ENCODE measurements at places on chromosomes 1 and 21.

GRCh38 chr21:30117631-30118030, 49.0 kb downstream of the CLDN17 start:
- no peak for DNase-seq

GRCh38 chr1:232635778-232636356, 5.9 kb upstream of the SIPA1L2 start:
- DNase-seq: no peak

DNA sequence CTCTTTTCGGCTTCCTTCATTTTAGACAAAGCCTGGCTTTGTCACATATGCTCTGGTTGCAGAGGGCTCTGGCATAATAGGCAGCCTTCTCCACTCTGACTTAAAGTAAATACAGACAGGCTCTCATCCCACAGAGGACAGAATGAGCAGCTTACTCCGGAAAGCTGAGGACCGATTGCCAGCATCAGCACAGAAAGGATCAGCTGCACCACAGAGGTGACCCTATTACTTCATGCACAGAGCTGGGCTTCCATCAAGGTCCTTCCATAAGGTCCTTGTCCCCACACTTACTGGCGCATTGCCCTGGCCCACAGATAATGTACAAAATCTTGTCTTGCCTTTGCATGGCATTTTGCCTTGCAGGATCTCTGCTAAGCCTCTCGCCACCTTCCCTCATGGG, 67.6 kb downstream of the SEC16B start:
- no peak for DNase-seq

- DNase-seq: no peak
These were observed 92.0 kb downstream of the ACTL8 start for GRCh38 chr1:17847111-17847510.

GRCh38 chr1:183061194-183061593, 38.0 kb downstream of the LAMC1 start:
- no peak for DNase-seq

DNA sequence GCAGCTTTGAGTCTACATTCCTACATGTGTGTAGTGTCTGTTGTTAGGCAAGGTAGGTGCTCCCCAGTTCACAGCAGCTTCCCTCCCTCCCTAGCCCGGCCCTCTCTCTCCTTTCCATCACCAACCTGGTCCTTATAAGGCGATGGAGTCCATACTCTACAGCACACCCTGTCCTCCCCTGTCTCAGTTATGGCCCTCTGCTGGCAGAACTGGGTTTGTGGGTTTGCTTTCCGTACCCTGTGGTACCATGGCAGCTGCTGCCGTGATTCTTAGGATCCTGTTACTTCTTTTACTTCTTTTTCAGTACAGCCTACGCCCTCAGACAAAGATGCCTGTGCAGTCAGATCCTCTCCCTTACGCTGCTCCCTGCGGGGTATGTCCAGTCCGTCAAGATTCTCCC, 31.7 kb downstream of the AK5 start:
- DNase-seq: peak; percentile 14

DNA sequence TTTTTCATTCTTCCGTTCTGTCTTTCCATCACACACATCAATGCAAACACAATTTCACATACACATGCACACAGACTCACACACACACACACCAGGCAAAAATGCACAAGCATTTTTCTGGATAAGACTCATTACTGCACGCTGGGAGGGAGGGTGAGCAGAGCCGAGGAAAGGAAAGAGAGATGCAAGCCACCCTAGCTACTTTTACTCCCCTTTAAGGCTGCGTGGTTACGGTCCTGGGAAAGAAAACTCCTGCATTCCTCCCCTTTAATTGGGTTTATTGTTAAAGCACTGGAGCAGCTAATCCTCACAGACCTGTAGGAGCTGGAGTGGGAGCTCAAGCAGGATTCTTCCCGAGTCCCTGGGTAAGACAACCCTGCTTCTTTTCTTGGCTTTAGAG, at the start of gene CAMK1G:
TSS of gene CAMK1G (plus strand) at position 307 of the 400 bp plus-strand sequence. CDS start 11,270 bp downstream, outside the sequence.
- no peak for DNase-seq

GRCh38 chr1:39652554-39652953, 13.1 kb upstream of the HEYL start:
- no peak for DNase-seq

GRCh38 chr1:170530972-170531757, 801 bp upstream of the GORAB start:
- no peak for DNase-seq

GRCh38 chr21:41885341-41886024, 6.3 kb upstream of the PRDM15 start:
- no peak for DNase-seq

- no peak for DNase-seq
These were observed 10.6 kb downstream of the CELSR2 start for GRCh38 chr1:109259674-109260557.

GRCh38 chr1:25573591-25573930, 30.2 kb downstream of the LDLRAP1 start:
- no peak for DNase-seq

- no peak for DNase-seq
These were observed 31.6 kb upstream of the PDE9A start for GRCh38 chr21:42621819-42622177.

- DNase-seq: no peak
These were observed 39.8 kb downstream of the RAB3B start for GRCh38 chr1:51950701-51951100.

DNA sequence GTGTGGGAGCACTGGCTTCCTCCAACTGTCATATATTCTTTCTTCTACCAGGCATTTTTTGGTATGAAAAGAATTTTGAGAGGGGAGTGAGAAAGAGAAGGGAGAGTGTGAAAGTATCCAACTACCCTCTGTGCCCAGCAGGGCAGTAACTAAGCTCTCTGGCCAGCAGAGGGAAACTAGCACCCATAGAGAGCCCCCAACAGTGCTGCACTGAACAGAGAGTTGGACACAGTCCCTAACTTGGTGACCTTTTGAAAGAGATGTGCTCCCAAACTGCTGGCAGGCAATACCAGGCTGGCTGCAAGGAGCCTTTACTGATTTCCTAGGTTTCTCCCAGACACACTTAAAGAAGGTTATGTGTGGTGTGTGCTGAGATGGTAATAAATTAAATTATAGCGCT, 118.8 kb upstream of the PBX1 start:
- no peak for DNase-seq

DNA sequence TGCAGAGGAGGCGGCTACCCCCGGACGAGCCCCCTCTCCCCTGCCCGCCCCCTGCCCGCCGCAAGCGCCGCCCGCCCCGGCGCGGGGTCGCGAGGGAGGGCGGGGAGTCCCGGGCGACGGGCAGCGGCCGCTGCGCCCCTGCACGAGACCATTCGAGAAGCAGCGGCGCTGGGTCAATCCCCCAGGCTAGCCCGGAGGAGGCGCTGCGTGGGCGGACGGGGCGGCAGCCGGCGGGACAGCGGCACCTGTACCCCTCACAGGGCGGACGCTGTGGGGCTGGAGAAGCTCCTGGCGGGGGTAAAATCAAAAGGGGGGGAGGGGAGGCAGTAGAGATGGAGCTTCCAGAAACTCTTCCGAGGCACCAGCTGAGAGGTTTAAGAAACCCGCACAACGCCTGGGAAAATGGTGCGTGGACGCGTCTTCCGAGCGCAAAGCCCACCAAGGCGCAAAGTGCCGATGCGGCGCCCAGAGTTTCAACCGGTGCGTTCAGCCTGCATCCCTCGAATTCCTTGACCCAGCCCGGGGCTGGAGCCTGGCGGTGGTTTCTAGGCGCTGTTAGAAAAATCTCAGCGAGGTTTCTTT, at the start of gene PLPPR5:
TSS of gene PLPPR5 (minus strand) at position 1 of the 582 bp plus-strand sequence. CDS start 190 bp downstream, outside the sequence.
- no peak for DNase-seq

DNA sequence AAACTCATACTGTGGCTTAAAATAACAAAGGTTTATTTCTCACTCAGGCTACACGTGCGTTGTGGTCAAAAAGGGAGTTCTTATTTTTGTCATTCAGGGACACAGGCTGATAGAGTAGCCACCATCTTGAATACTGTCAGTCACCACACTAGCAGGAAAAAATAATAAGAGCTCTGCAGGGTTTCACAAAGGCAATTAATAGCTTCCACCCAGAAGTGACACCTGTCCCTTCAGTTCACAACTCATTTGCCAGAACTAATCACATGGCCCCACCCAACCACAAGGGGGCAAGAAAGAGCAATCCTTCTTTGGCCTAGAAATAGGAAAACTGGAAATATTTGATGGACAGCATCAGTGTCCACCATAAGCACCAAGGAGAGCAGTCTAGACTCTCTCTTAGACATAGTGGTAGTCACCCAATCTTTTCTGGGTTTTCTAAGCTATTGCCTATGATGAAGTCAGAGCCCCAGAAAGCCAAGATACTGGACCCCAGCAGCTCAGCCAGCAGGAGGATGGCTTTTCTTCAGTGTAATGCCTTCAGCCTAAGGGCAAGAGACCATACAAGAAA, 8.2 kb downstream of the HAPLN2 start:
- peak; percentile 5 for DNase-seq

DNA sequence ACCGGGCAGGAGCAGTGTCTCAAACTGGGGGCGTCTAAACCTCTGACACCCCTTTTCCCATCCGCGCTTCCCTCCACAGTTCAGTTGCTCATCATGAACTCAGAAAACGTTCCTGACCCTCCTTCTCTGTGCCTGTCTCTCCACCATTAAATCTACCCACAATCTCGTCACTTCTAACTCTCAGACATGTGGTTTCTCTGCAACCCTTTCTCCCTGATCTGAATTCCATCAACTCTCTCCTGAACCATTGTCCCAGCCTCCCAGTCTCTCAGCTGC, 3.8 kb downstream of the TTC34 start:
- no peak for DNase-seq

DNA sequence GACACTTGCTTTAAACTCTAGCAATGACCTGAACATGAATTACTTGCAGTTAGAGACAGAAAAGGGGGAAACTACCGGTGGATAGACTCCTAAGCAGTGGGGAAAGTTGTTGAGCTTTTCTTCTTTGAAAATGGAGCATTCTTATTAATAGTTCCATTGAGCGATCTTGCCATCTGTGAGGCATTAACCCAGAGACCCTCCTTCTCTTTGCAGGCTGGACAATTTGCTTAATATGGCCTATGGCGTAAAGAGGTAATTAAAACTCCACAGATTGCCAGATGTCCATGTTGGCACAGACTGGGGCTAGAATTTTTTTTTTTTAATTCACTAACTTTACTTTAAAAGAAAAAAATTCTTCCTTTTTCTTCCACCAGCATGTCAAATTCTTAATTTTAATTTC, 88.5 kb downstream of the ELAVL4 start:
- no peak for DNase-seq

GRCh38 chr1:36481771-36482723, 666 bp downstream of the CSF3R start:
- DNase-seq: no peak

- no peak for DNase-seq
These were observed 15.5 kb downstream of the FMN2 start for GRCh38 chr1:240107058-240107684.

GRCh38 chr1:175152006-175152652, 40.4 kb downstream of the KIAA0040 start:
- DNase-seq: peak; percentile 3

DNA sequence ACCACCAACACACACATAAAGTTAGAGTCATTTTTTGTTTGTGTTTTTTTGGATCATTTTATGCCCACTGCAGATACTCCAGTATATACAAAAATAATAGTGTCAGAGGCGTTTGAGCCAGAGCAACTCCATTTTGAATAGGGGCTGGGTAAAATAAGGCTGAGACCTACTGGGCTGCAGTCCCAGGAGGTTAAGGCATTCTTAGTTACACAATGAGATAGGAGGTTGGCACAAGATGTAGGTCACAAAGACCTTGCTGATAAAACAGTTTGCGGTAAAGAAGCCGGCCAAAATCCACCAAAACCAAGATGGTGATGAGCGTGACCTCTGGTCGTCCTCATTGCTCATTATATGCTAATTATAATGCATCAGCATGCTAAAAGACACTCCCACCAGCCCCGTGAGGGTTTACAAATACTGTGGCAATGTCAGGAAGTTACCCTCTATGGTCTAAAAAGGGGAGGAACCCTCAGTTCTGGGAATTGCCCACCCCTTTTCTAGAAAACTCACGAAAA, 40.6 kb downstream of the GJA5 start:
- DNase-seq: no peak

GRCh38 chr1:82836973-82837680, 1036.4 kb downstream of the ADGRL2 start:
- no peak for DNase-seq

- DNase-seq: no peak
These were observed 351.8 kb downstream of the NEGR1 start for GRCh38 chr1:71930511-71930910.

DNA sequence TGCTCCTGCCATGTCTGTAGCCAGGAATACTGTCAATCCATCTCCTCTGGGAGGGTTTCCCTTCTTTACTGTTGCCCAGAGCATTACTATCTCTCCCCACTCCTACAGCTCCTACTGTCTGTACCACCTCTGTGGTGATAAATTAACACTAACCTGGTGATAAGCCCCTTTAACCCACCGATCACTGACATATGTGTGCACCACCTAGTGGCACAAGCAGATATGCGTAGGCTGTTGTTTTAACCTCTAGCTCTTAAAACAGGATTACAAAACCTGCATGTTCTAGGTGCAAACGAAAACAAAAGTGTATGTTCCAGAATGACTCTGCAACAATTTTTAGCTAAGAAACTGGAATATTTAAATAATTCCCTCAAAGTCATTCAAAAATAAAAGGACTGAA, 93.9 kb upstream of the BEND5 start:
- DNase-seq: no peak

- no peak for DNase-seq
These were observed 83.5 kb upstream of the ZNF326 start for GRCh38 chr1:89911191-89911991.

DNA sequence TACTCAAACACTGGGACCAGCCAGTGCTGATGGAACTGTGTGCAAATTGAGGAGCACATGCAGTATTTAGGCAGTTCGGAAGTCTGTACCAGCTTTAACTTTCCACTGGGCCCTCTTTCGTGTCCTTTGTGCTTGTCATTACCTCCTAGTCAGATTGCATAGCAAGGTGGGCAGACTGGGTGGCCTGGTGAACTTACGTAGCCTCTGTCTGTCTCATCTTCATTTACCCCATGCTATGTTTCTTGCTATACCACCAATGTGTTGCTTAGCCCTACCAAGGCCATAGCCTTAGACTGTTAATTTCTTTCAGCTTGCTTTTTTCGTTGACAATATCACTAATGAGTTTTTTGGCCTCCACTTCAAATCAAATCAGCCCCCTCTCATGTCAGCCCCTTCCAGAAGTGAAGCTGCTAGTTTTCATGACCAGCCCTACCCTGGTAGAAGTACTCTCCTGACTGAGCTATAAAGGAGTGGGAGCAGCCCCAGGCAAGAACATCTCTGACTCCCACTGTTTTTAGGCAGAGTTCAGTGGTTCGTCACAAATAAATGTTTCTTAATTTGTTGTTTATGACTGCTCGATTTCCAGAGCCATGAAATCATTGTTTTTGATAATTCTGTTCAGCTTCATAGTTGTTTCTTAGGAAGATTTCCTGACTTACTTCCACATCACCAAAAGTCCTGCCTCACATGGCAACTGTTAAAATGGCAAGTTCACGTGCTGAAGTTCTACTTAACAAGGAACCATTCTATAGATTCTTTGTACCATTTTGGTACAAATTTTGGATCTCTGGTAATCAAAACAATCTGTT, 19.3 kb downstream of the PRKACB start:
- no peak for DNase-seq

All from stimulated activated naive CD4-positive, alpha-beta T cell (primary cell).